ENCODE measurements at places on chromosomes 11 and 22. TPM values are rescaled to one million over a fixed set of nuclear protein-coding genes. Genes with fewer than 3 reads are reported as not detected.

DNA sequence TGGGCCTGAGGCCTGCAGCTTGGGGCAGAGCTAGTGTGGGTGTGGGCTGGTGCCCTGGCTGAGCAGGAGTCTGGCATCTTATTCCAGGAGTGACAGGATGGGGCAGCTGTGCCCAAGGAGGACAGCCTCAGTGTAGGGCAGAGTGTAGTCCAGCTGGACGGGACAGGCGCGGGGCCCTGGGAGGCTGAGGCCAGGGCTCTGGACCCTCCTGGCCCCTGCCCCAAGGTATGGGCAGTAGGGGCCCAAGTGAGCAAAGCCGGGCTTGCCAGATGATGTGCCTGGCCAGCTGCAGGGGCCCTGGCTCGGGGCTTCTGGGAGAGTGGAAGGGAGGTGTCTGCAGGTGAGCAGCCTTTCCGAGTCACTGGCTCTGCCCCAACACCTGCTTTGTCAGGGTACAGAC is 1190.9 kb downstream of the BRD1 start:
- H3K4me3 ChIP-seq = no peak overlapping the region
- no peaks in the 10 kb centered on the region for H3K27me3 ChIP-seq
- no peaks in the 10 kb centered on the region for H3K36me3 ChIP-seq

- no peak overlapping the region for H3K4me3 ChIP-seq
- DNase-seq = no peak
- H3K36me3 ChIP-seq = no peaks in the 10 kb centered on the region
- no peaks in the 10 kb centered on the region for H3K4me1 ChIP-seq
- no peaks in the 10 kb centered on the region for H3K27me3 ChIP-seq
These were observed 82.2 kb downstream of the FLI1 start for GRCh38 chr11:128776069-128776423.

DNA sequence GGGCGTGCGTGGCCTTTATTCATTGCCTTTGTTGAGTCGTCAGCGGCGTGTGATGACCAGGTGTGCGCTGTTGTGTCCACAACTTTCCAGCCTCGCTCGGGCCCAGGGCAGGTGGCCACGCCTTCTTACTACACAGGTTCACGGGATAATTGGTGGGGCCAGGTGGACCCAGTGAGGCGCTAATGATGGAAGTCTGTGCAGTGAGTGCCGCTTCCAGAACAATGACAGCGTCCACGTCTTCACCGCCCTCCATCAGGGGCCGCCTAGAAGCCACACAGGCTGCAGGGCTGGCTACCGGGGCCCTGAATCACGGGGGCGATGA is 1197.3 kb downstream of the BRD1 start:
- DNase-seq = no peak
- H3K4me3 ChIP-seq = no peak overlapping the region
- H3K36me3 ChIP-seq = no peaks in the 10 kb centered on the region
- no peaks in the 10 kb centered on the region for H3K4me1 ChIP-seq
- no peak overlapping the region for H3K27ac ChIP-seq

- H3K27me3 ChIP-seq = no peaks in the 10 kb centered on the region
- H3K36me3 ChIP-seq = no peaks in the 10 kb centered on the region
- H3K4me1 ChIP-seq = no peaks in the 10 kb centered on the region
- peak; percentile 69 for DNase-seq
These were observed 8.2 kb downstream of the USP2 start for GRCh38 chr11:119373059-119373920.

The INPP5J gene
- 3.3 TPM for total RNA-seq

The TRIM49D1 gene
- not detected for total RNA-seq

The OR4D11 gene
- total RNA-seq = not detected

The GLYATL2 gene
- 0.24 TPM for total RNA-seq

Measured in aorta (tissue), 5 donors.